Ascending aorta (tissue), 2 donors: ENCODE measurements at places on chromosomes 7 and 10. TPM values are rescaled to one million over a fixed set of nuclear protein-coding genes. Genes with fewer than 3 reads are reported as not detected.
A peak's percentile ranks its signal among the peaks of the same experiment; 100 is the strongest.

DNA sequence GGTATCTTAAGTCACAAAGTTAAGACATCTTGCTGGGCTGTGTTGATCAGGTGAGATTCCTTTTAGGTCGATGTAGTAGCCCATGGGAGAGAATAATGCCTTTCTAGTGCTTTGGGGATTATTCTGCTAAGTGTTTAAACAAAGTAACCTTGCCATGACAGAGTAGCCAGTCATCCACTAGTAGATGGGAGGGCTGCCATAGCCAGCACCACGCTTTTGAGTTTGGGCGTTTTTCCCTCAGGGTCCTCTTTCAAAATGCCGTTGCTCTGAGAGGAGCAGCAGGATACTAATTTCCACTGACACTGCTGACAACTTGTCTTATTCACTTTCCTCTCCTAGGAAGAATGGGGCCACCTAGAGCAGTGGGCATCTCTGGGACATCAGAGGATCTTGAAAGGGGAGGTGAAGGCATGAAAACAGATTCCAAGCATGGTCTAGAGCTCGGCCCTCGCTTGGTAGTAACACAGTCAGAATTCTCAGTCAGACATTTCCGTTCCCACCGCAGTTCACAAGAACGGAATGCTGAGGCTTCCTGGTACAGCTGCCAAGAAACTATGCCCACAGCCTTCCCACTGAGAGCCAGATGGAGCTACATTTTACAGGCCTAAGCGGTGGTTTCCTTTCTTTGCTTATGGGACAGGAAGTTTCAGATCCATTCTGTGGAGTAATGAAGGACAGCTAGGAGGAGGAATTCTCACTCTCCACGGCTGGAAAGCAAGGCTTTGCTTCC lies 15.3 kb upstream of the RSU1 start:
- DNase-seq: peak; percentile 84
- peaks cover 16% of the 10 kb centered on the region for H3K4me1 ChIP-seq
- peak overlapping the region; percentile 81 for H3K27ac ChIP-seq
- no peaks in the 10 kb centered on the region for H3K27me3 ChIP-seq
- no peaks in the 10 kb centered on the region for H3K36me3 ChIP-seq
- H3K4me3 ChIP-seq: no peak overlapping the region

- no peak overlapping the region for H3K4me3 ChIP-seq
- H3K4me1 ChIP-seq: peaks cover 4% of the 10 kb centered on the region
- H3K27ac ChIP-seq: peak overlapping the region; percentile 63
Measured at GRCh38 chr7:98868450-98868849, 1.4 kb downstream of the TMEM130 start.

GRCh38 chr10:11642566-11642965 lies 31.1 kb upstream of the USP6NL start:
- no peak overlapping the region for H3K27ac ChIP-seq
- no peak for DNase-seq
- no peaks in the 10 kb centered on the region for H3K4me1 ChIP-seq
- H3K4me3 ChIP-seq: no peak overlapping the region

- no peaks in the 10 kb centered on the region for H3K36me3 ChIP-seq
- H3K4me1 ChIP-seq: no peaks in the 10 kb centered on the region
- no peaks in the 10 kb centered on the region for H3K27me3 ChIP-seq
- DNase-seq: no peak
- no peak overlapping the region for H3K4me3 ChIP-seq
- peak overlapping the region; percentile 72 for H3K27ac ChIP-seq
Measured at GRCh38 chr7:133365917-133366316, 113.0 kb downstream of the EXOC4 start.

The SLC18A3 gene
- total RNA-seq: not detected

The INTS15 gene
- total RNA-seq: 15.2 TPM

DNA sequence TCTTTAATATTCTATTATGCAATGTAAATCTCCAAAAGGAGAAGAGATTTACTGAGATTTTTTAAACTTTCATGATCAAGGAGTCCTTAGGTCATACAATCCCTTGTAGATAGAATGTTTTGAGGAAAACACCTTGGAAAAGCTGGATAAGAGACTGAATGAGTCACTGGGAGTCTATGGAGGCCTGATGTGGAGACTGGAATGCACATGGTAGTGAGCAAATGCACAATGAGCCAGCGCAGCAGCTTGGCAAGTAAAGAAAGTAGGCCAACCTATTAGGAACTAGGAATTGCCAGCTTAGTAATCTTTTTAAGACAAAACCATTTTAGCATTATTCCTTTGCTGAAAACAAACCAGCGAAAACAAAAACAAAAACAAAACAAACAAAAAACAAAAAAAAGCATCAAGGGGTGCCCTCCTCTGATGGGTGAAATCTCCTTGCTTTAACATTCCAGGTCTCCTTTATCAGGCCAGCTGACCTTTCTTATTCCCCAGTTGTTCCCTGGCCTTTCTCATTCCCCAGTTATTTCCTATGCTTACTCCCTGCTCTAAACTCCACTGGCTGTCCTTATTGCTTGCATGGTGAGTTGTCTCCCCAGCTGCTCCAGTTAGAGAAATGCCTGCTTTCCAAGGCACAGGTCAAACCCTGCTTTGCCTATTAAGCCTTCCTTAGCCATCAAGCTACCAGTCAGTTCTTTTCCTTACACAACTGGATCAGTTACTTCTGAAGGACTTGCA lies 135.8 kb downstream of the PLCE1 start:
- H3K4me1 ChIP-seq: peaks cover 57% of the 10 kb centered on the region
- no peak for DNase-seq
- peak overlapping the region; percentile 54 for H3K27ac ChIP-seq
- no peak overlapping the region for H3K4me3 ChIP-seq
- no peaks in the 10 kb centered on the region for H3K27me3 ChIP-seq
- H3K36me3 ChIP-seq: no peaks in the 10 kb centered on the region

The ANKMY2 gene
- 11.2 TPM for total RNA-seq

- H3K4me3 ChIP-seq: no peak overlapping the region
- H3K27ac ChIP-seq: no peak overlapping the region
- no peak for DNase-seq
- H3K4me1 ChIP-seq: no peaks in the 10 kb centered on the region
- no peaks in the 10 kb centered on the region for H3K27me3 ChIP-seq
- no peaks in the 10 kb centered on the region for H3K36me3 ChIP-seq
Measured at GRCh38 chr10:78927257-78927995, 141.3 kb upstream of the ZMIZ1 start.

DNA sequence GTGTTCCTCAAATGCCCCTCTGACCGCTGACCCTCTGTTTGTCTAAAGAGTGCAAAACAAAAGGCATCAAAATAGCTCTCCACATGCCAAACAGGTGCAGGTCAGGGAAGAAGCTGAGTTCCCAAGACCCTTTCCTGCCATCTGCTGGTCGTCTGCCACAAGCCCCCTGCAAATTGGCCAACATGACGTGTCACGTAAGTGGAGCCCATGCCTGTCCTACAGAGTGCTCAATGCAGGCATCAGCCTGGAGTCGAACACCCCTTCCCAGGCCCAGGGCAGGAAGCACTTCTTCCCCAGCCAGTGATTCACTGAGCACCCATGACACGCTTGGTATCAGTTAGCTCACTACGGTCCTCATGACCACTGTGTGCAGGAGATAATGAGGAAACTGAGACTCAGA lies 14.1 kb downstream of the TMEM72 start:
- no peak overlapping the region for H3K27ac ChIP-seq
- H3K4me3 ChIP-seq: no peak overlapping the region
- DNase-seq: peak; percentile 51
- H3K27me3 ChIP-seq: no peaks in the 10 kb centered on the region

DNA sequence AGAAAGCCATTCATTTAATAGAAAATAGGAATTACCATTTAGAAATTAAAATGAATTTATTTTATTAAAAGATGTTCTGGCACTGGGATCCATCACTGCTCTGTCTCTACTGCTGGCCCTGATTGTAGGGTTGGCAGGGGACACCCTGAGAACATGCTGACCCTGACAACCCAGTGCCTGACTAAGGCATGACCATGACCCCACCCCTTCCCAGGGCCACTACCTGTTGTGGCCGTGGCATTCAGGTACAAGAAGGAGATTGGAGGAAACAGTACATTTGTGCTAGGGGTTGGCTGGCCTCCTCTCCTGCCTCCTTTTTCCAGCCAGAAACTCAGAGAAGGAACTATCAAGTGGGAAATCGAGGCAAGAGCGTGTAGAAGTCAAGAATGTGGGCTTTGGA lies 197.0 kb upstream of the ZMIZ1 start:
- H3K4me1 ChIP-seq: peaks cover 3% of the 10 kb centered on the region
- H3K27me3 ChIP-seq: no peaks in the 10 kb centered on the region
- no peak overlapping the region for H3K27ac ChIP-seq
- H3K4me3 ChIP-seq: no peak overlapping the region
- H3K36me3 ChIP-seq: no peaks in the 10 kb centered on the region

GRCh38 chr10:131119626-131120355 lies 191.7 kb downstream of the TCERG1L start:
- no peak for DNase-seq
- H3K27me3 ChIP-seq: no peaks in the 10 kb centered on the region
- H3K4me3 ChIP-seq: no peak overlapping the region
- no peaks in the 10 kb centered on the region for H3K36me3 ChIP-seq

DNA sequence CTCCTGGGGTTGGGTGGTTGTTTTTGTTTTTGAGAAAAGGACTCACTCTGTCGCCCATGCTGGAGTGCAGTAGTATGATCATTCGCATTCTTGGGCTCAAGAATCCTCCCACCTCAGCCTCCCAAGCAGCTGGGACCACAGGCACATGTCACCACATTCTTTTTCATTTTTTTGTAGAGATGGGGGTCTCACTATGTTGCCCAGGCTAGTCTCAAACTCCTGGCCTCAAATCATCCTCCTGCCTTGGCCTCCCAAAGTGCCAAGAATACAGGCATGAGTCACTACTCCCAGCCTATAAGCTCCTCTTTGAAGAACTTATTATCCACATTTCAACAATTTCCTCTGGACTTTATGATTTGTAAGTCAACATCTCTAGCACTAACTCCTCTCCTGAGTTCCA lies 102.7 kb downstream of the KMT2C start:
- peaks cover 9% of the 10 kb centered on the region for H3K4me1 ChIP-seq
- H3K27me3 ChIP-seq: no peaks in the 10 kb centered on the region
- H3K4me3 ChIP-seq: no peak overlapping the region
- peaks cover 7% of the 10 kb centered on the region for H3K36me3 ChIP-seq
- DNase-seq: no peak

DNA sequence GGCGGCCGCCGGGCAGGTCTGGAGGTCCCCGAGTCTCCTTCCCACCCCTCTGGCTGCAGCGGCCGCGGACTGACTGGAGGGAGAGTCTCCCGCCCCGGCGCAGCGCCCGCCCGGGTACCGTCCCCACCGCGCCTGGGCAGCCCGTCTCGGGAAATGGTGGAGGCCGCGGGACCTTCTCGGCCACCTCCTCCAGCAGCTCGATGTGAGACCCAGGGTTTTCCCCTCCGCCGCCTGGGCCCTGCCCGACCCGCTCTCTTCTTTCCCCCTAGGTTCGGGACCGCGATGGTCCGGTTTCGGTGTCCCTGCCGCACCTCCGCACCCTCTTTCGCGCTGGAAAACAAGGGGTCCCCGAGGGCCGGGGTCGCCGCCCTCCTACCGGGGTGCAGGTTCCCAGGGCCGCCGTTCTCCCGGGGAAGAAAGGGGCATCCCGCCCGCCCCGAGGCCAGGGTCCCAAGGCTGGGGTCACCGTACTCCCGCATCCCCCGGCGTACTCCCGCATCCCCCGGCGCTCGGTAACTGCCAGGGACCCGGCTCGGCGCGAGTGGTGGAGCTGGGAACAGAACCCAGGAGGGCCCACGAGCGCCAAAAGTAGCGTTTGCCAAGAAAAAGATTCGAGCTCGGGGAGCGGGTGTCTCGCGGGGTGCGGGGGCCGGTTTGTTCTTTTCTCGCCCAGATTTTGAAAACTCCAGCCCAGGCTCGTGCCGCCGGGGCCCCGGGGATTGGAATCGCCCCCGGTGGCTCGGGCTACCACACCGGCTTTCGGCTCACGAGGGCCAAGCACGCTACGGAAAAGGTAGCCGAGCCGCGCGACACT lies 3.4 kb downstream of the TNRC18 start:
- H3K27me3 ChIP-seq: no peaks in the 10 kb centered on the region
- no peak for DNase-seq
- peaks cover 12% of the 10 kb centered on the region for H3K4me1 ChIP-seq

GRCh38 chr7:99579281-99579955 lies 18.6 kb upstream of the TMEM225B start:
- H3K27ac ChIP-seq: no peak overlapping the region
- no peaks in the 10 kb centered on the region for H3K4me1 ChIP-seq
- peak overlapping the region; percentile 80 for H3K4me3 ChIP-seq
- H3K36me3 ChIP-seq: no peaks in the 10 kb centered on the region
- DNase-seq: no peak

- no peak overlapping the region for H3K4me3 ChIP-seq
- no peak for DNase-seq
- H3K27ac ChIP-seq: no peak overlapping the region
- H3K36me3 ChIP-seq: no peaks in the 10 kb centered on the region
- no peaks in the 10 kb centered on the region for H3K27me3 ChIP-seq
Measured at GRCh38 chr10:97076781-97077180, 109.0 kb downstream of the SLIT1 start.

The BRAT1 gene
- 84.0 TPM for total RNA-seq
